Peyer's patch (tissue), 4 donors: ENCODE measurements at places on chromosomes 7 and 10. TPM values are rescaled to one million over a fixed set of nuclear protein-coding genes. Genes with fewer than 3 reads are reported as not detected.

DNA sequence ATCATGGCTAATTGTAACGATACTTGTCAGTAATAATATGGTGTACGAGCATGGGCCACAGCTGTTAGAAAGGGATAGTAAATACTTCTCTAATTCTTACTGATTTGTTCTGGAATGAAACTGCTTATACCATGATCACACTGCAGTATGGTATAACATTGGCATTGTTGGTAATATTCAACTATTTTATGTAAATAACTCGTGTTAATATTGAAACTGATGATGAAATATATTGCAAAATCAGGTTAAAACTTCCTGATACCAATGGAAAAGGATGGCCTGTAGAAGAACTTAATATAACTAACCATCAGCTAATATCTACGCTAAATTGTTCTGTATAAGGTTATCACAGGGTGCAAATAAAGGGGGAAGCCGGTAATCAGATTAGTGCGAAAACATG, 10.3 kb downstream of the OR2A14 start:
- no peak for DNase-seq

- DNase-seq, result no peak
These were observed 733.0 kb downstream of the CCSER2 start for GRCh38 chr10:85061401-85061800.

- no peak for DNase-seq
These were observed 380.7 kb upstream of the SHH start for GRCh38 chr7:156192921-156193320.

- DNase-seq, result no peak
These were observed 637.2 kb downstream of the INHBA start for GRCh38 chr7:41065663-41066062.

DNA sequence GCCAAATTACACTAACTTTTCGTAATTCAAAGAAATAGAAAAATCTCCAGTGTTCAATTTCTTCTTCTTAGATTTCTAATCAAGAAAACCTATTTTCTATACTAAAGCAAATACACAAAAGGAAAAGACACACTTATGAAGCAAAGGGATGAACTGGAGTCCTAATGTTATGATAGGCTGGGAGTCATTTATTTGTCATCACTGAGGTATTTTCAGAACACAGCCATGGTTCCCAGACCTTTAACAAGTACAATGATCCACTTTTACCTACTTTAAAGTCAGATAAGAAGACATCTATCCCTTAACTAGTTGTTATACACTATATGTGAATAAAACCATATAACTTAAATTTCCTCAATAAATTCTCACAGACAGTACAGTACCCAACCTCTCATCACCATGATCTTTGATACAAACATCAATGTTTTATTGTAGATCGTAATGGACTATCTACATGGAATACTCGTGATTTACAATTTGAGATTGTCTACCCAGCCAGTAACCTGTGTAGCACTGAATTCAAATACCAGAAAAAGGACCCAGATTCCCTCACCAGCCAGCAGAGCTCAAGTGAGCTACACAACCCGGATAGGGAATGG, 12.5 kb downstream of the ASNS start:
- DNase-seq, result no peak

- DNase-seq, result no peak
These were observed 20.3 kb downstream of the NOD1 start for GRCh38 chr7:30458311-30458710.

DNA sequence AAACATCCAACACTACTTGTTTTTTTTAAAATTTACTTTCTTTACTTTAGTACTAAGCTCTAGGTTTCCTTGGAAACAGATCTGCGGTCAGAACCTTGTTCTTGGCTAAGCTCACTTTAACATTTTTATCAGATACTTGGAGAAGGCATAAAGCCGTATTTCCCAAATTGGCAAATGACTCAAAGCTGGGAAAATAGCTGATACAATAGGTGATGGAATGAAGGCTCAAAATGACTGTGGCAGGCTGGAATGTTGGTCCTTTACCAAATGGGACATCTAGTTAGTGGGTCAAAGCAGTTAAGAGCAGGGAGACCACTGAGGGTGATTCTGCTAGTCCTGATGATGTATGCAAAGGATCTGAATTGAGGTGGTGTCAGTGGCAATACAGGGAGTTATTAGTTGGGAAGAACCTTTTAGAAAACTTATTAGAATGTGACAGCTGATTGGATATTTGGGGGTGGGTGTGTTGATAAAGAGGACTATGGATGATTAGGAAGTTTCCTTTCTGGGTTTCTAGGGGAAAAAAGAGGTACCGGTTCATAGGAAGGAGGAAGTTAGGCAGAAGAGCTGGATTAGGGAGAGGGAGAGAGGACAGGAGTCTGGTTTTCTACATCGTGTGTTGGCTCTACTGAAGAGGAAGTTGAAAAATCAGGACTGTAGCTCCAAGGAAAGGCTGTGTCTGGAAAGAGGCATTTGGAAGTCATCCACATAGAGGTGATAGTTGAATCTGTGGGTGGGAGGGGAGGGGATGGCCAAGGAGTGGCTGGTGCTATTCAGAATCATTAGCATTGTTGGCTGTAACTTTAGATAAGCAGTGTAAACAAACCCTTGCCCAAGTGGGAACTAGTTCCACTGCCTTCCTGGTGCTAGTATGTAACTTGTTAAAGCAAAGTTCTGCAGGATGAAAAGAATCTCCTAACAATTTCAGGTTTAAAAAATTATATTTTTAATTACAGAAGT, 13.1 kb downstream of the PLCE1 start:
- DNase-seq, result no peak

GRCh38 chr10:88427024-88427423, 156.1 kb downstream of the RNLS start:
- DNase-seq, result no peak

DNA sequence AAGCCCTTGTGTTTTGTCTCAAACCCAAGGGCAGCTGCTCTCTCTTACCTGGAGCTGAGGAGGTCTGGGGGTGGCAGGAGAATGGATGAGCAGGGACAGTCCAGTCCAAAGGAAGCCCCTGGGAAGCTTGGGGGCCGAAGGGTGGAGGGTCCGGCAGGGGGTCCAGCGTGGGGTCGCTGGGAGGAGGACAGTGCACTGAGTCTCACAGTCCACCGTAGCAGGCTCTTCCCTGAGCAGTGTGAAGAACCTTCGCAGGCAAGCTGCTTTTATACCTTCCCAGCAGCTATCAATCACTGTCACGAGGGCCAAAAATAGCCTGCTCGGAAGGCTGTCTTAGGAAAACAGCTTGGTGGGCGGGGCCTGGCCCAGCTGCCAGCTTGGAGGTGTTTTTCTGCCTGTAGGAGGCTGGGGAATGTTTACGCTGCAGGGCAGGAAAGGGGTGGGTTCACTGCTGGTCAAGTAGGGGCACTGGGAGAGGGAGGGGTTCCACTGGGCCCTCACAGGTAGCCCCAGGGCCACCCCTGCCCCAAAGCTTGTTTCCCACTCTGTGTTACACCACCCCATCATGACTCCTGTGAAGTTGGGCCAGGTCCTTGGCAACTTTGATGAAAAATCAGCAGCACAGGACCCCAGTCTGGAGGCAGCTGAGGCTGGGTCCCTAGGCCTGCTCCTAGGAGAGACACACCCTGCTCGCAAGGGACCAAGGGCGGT, at the start of gene DEPP1:
Gene DEPP1, minus strand, starts transcription at position 240 of the 711 bp plus-strand sequence. CDS start 779 bp downstream, outside the sequence.
- DNase-seq, result peak; percentile 45

DNA sequence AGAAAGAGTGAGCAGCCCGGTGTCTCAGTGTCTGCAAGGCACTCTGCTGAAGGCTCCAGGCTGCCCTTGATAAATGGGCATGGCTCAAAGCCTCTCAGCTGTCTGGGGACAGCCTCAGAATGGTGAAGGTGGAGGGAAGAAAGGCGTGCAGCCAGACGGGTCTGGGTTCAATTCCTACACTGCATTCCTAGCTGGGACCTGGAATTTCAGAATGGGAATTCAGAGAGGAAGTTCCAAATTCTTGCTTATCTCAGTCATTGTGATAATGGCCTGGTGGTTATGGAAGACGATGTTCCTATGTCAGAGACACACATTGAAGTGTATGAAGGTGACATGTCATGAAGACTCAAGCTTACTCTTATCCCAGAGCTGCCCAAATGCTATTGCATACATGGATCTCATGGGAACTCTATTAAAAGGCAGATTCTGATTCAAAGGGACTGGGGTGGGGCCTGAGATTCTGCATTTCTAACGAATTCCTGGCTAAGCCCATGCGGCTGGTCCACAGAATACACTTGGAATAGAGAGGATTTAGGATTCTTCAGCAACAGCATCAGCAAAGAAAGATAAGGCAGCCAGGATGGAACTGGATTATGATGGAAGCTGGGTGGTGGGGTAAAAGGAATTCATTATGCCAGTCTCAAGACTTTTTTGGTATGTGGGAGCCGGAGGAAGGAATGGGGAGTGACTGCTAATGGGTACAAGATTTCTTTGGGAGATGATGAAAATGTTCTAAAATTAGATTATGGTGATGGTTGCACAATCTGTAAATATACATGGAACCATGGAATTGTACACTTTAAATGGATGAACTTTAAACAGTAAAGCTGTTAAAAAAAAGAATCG, 82.6 kb upstream of the ZMIZ1 start:
- DNase-seq, result no peak

DNA sequence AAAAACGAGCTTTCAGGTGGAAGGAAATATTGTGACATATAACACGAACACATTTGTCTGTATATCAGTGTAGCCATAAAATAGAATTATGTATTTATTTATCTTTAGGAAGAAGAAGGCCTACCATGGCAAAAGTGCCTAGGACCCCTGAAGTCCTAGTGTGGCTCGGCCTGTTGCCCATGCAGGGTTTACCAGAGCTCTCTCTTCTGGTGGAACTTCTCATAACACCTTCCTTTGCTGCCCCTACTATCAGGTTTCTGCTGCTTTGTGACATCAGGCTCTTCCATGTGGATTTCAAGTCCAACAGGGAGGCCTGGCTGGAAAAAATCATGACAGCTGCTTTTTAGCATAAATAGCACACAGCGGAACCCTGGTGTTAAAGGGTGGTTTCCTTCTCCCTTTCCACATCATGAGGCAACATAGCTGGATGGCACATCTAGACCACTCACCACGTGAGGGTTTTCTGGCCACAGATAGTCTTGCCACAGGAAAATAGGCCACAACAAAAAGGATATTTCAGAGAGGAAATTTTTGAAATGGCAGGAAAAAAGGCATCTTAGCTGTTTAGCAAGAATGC, 44.8 kb upstream of the ADO start:
- DNase-seq, result no peak

GRCh38 chr10:50577681-50578350, 45.9 kb downstream of the SGMS1 start:
- no peak for DNase-seq

DNA sequence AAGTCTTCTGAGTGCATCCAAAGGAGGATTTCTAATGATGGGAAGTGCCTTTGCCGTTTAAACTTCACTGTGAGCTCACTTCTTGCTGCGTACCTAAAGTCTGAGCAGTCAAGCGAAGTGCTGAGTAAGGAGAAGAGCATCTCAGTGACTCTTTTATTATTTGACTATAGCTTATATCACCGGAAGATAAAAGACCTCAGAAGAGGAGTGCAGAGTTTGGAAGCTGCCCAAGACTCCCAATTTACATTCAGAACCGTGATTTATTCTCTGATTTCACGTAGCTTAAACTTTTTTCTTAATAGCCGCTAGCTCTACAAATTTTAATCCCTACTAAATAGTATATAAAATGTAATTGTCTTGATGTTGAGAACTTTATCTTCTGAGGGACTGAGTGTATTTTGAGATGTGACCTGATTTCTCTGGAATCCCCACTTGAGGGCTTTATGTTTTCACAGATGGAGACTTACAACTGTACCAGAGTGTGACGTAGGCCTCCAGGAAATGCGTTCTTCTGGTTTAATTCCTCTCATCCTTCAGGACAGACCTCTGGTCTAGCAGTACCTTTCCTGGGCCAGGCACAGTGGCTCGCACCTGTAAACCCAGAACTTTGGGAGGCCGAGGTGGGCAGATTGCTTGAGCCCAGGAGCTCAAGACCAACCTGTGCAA, 51.1 kb downstream of the CAMK1D start:
- DNase-seq, result no peak

- DNase-seq, result no peak
These were observed 166.0 kb downstream of the FANK1 start for GRCh38 chr10:126062131-126063032.

- no peak for DNase-seq
These were observed 505.5 kb downstream of the SDK1 start for GRCh38 chr7:3806516-3806915.

DNA sequence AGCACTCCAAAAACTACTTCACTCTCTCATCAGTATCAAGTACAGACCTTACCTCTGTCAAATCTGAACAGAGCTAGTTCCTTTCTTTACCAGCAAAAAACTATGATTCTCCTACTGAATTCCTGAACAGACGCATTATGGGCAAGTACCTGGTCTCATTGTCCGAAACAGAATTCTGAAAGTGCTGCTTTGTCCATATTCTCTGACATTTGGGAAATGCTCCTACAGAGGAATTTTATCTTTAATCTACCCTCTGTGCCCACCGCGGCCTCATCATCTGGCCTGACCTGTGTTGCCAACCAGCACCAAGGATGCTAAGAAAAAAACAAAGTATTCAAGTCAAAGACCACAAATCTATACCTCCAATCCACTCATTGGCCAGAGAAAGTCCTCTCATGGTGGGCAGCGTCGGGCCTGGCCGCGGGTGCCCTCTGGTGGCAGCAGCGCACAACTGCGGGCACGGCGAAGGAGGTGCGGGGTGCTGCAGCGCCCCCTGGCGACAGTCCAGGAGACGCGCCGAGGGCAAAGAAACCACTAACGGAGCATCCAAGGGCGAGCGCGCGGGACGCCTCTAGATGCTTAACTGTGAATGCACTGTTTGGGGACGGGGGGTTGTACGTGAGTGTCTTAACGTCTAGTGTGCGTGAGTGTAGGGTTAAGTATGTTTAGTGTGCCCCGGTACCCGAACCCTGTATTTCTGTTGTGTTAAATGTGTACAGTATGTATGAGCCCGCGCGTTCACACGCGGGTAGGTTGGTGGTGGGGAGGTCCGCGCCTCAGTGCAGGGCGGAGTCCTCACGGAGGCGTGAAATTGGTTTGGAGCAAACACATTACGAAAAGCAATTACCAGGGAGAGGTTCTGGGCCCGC, 5.0 kb upstream of the GBX1 start:
- DNase-seq, result peak; percentile 60

DNA sequence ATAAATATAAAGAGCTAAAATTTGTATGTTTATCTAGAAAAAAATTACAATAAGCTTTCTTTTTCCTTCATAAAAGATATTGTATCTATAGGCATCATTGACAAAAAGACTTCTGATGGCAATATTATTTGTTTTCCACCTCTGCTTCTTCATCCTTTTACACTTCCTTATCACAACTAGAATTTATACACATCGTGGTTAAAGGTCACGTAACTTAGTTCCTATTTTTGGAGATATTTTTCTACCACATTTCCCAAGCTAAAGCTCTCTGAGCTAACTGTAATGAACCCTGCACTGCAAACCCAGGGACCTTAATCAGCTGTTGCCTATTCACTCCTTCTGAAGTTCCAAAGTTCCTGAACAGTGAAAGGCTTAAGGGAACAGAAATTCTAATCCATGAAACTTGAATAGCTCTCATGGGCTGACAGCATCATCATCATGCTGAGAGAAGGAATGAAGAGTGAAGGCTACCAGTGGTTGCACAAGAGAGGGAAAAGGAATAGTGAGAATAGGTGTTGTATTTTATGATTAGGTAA, 106.1 kb upstream of the SLC13A1 start:
- DNase-seq, result no peak

CLCN1 gene
- total RNA-seq, result 1.1 TPM

TFPI2 gene
- 1.4 TPM for total RNA-seq

ST8SIA6 gene
- total RNA-seq, result not detected

IFIT3 gene
- total RNA-seq, result 10.6 TPM

ABCA13 gene
- total RNA-seq, result 2.7 TPM

NCF1 gene
- total RNA-seq, result 3.2 TPM

TDRD1 gene
- total RNA-seq, result 1.7 TPM
